ENCODE measurements at places on chromosomes 11 and 22.

- no peak for DNase-seq
Measured at GRCh38 chr22:37749831-37750595, 53.2 kb downstream of the TRIOBP start.

DNA sequence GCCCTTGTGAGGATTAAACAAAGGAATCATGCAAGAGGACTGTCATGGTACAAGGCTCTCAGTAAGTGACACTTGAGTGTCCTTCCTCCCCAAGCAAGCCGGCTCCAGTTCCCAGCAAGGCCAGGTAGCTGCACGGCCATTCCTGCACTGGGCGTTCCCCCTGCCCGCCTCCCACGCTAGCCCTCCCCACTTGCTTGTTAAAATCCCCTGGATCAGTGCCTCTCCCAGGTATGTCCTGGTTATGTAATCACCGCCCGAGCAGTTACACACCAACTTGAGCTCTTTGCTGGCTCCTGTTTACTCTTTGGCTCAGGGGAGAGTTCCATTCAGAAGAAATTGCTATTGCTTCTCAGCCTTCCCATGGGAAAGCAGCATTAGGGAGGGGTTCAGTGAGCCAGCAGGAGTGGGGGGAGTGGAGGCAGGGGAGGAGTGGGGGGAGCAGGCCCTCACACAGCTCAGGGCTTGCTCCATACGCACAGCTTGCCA is 19.4 kb upstream of the MYEOV start:
- DNase-seq, result peak; percentile 17

DNA sequence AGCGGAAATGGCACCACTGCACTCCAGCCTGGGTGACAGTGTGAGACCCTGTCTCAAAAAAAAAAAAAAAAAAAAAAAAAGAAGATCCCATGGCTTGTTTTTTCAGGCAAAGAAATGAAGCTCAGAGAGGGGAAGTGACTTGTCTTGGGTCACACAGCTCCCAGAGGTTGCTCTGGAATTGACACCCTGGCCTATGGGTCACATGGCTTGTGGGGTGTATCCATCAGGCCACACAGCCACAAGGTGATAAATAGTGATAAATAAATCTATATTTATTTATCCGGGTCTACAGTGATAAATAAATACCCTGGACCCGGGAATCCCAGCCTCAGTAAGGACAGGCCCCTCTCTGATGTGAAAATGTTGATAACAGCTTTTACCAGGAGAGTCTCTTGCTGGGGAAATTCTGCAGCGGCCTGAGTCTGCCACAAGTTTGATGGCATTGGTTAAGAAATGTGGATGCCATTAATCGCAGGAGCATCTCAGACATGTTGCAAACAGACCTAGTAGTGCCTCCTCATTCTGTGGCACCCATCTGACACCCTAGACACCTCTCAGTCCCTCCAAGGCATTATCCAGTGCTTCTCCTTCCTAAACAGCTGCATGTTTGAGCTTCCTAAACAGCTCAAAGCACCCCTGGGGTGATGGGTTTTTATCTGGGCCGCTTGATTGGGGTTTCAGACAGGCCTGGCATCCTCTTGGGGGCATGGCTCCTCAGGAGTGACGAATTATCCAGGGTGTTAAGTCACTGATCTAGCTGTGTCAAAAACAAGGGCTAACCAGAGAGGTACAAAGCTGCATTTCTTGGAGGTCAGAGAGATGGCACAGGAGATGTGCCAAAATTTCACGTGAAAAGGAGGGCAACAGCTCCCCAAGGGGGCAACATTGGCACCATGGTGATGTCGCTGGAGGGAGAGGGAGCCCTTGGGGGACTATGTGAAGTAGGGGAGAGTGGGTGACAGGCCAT is 1.9 kb upstream of the EMID1 start:
- no peak for DNase-seq

DNA sequence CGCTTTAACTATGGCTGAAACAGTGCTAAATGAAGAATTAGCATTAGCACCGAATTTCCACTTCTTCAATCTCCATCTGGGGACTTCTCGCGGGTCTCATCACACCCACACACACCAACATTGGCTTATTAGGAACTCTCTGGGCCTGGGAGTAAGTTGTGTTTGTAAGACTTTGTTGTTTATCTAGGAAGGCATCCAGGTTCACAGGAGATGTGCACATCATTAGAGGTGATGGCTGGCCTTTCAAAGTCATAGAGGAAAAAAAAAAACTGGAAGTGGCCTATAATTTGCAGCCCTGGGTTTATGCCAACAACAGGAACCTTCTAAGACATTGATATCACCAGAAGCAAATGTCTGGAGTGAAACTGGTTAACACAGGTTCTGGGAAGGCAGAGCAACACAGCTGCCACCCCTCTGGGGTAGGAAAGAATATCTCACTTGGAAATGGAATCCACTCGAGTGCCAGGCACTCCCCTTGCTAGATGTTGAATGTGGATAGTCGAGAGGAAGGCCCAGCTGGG is 84.5 kb downstream of the TRAF6 start:
- no peak for DNase-seq

DNA sequence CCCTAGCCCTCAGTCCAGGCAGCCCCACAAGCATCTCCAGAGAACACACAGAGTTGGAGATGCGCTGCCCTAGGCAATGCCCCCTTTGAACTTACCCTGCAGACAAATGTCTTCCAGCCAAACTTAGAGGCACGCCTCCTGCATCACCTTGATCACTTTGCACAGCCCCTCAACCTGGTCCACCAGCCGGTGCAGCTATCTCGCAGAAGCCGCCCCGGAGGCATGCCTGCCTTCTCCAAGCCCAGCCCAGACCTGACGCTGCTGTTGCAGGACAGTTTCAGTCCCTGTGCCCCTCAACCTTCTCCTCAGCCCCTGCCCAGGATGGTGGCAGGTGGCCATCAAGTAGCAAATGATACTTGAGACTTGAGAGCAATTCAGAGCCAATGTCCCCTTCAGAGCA is 16.7 kb upstream of the POU2AF1 start:
- DNase-seq, result no peak

DNA sequence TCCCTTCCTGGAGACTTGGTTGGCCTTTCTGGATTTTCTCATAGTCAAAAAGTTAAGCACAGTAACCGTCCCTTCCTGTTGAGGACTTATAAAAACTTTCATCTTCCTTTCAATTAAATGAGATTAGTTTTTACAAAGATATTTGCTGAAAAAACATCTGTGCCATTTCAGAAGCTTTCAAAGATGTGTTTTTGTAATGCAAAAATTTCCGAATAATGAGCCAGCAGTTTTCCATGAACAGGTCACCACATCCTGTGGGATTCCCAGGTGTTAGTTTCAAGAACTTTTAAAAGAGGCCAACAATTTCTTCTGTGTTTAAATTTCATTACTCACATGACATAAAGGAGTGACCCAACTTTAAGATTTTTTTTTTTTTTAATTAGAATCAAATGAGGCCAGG is 18.0 kb downstream of the NUP50 start:
- no peak for DNase-seq

- no peak for DNase-seq
Measured at GRCh38 chr22:42154293-42155052, 23.9 kb upstream of the CYP2D6 start.

DNA sequence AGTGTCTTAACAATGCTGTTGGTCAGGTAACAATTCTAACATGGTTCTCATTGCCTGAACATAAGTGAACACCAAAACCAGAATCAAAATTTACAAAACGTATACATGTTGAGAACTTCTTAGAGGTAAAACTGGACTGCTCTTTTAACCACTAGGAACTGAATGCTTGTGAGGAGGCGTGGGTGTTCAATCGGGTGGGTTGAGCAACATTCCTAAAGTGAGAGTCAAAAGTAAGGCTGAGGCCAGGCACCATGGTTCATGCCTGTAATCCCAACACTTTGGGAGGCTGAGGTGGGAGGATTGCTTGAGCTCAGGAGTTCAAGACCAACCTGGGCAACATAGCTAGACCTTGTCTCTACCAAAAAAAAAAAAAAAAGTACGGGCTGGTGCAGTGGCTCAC is 11.5 kb downstream of the PPME1 start:
- no peak for DNase-seq

DNA sequence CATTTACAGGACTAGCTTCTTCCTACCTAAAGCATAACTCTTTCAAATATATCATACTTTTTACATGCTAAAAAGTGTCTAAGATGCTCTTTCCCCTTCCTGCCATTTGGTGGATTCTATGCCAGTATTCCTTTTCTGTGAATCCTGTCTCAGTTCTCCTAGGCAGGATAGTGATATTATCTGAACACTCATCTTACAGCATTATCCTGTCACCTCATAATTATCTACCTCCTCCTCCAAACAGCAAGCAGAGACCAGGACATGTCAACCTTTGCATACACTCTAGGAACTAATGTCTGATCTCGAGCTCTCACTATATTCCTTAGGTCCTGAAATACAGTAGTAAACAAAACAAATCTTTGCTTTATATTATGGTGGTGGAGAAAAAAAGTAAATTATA is 275.5 kb downstream of the FAM181B start:
- no peak for DNase-seq

GRCh38 chr11:92865352-92865751 is 104.1 kb upstream of the MTNR1B start:
- no peak for DNase-seq

DNA sequence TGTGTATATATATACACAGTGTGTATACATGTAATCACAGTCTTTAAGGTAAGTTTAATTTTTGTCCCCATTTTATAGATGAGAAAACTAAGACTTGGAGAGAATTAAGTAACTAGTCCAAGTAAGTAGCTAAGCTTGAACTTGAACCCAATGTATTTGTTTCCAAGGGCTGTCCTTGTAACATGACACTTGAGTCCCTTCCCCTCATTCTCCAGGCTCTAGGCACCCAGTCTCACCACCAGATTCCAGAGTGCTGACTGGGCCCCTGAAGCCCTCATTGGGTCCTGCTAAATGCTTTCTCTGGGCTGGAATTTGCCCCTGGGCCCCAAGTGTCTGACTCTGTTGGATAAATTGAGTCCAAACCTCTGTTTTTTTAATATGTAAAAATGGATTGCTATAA is 45.5 kb downstream of the ADM start:
- DNase-seq, result no peak

GRCh38 chr22:40176921-40177737 is 596 bp upstream of the TNRC6B start:
- DNase-seq, result no peak

DNA sequence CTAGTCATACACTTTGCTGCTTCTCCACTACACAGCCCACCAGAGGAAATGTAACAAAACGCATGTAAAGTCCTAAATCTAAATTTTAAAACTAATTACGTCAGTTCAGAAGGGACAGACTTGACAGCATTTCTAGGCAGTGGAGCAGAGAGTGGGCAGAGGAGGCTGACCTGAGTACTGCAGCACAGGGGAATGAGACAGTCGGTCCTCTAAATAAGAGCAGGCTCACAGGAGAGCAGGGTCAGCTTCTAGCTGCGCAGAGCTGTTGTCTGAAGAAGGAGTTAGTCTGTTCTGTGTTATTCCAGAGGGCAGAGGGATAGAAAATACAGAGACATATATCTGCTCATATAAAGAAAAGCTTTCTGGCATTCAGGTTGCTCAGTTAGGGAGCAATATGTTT is 40.3 kb downstream of the JHY start:
- DNase-seq, result no peak

- DNase-seq, result peak; percentile 88
Measured at GRCh38 chr11:12724301-12725054, 50.3 kb downstream of the TEAD1 start.

GRCh38 chr11:61793083-61793828 is 545 bp downstream of the FEN1 start:
- DNase-seq, result no peak

DNA sequence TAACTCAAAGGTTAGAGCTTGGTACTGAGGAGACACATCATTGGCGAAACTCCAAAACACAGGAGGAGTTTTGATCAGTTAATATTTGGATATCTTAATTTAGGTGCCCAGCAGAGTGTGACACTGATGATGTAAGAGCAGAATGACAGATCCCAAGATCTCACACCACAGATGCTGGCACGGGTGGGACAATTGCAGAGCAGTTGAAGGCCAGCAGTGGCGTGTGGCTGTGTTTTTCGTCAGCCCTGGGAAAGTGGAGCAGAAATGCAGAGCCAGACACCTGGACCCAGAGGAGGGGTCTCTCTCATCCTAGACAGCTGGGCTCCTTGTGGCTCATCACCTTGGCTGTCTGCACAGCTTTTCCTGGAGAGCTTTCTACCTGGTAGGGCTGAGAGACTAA is 59.7 kb upstream of the CTTN start:
- no peak for DNase-seq

- DNase-seq, result no peak
Measured at GRCh38 chr22:32803020-32803737, 1.7 kb downstream of the TIMP3 start.

DNA sequence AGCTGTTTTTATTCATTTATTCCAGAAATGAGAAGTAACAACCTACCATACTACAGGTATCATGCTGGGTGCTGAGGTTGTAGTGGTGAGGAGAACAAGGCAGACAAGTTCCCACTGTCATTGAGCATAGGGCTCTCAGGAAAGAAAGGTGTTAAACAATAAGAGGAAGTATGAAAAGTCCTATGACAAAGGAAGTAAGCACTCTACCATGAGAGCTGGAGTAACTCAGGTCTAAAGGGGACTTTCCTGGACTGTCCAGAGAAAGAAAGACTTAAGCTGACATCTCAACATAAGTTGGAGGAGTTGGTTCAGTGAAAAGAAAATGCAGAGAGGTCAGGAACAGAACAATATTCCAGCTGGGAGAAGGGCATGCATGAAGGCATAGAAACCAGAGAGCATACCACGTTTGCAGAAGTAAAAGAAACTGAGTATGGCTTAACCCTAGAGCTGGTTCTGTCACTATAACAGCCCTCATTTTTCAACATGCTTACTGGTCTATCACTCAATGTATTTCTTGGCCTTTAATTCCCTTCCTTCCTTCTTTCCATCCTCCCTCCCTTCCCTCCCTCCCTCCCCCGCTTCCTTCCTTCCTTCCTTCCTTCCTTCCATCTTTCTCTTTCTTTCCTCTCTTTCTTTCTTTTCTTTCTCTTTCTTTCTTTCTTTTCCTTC is 137.8 kb upstream of the BDNF start:
- DNase-seq, result no peak

DNA sequence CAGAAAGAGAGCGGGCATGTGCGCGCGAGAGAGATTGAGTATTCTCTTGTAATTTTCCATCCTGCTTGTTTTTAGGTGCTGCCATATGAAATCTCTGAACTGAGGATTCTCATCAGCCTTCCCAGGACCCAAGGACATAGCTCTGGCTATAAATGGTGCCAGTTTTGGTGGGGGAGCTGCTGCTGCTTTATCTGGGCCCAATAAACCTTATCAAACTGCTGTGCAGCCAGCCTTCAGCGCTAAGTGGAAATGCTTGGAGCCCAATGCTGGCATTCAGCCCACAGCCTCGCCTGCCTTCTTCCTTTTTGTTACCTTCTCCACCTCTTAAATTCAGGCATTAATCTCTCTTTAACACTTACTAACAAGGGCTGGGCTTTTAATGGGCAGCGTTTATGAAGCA is 2.4 kb upstream of the ZBTB16 start:
- DNase-seq, result no peak

GRCh38 chr11:9206496-9206895 is 58.7 kb downstream of the DENND5A start:
- DNase-seq, result no peak

DNA sequence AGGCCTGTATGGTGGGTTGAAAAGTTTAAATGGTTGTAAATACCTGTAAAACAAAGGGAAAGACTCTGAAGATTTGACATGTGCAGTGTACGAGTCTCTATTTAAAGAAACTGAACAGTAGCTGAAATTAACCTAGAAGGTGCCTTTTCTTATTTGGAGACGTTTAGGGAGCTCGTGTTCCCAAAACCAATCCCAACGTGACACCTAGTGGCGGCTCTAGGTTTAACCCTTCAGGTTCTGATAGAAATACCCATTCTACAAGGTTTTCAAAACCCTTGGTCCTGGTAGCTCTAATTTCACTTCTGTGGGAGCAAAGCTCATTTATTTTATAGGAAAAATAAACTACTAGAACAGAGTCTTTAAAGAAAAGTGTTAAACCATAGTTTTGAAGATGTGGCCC is 258.3 kb downstream of the LRRC4C start:
- DNase-seq, result peak; percentile 40

Data from NCI-H1436 (cell line).